HepG2 (cell line): ENCODE measurements at places on chromosomes 1 and 21.
A peak's percentile ranks its signal among the peaks of the same experiment; 100 is the strongest.

GRCh38 chr1:183360473-183360872, 57.7 kb downstream of the NMNAT2 start:
- no peak for DNase-seq

- no peak for DNase-seq
Observed at GRCh38 chr1:227905573-227906487, 41.9 kb downstream of the WNT9A start.

- DNase-seq, result no peak
Observed at GRCh38 chr21:31334648-31335121, 9.4 kb downstream of the TIAM1 start.

DNA sequence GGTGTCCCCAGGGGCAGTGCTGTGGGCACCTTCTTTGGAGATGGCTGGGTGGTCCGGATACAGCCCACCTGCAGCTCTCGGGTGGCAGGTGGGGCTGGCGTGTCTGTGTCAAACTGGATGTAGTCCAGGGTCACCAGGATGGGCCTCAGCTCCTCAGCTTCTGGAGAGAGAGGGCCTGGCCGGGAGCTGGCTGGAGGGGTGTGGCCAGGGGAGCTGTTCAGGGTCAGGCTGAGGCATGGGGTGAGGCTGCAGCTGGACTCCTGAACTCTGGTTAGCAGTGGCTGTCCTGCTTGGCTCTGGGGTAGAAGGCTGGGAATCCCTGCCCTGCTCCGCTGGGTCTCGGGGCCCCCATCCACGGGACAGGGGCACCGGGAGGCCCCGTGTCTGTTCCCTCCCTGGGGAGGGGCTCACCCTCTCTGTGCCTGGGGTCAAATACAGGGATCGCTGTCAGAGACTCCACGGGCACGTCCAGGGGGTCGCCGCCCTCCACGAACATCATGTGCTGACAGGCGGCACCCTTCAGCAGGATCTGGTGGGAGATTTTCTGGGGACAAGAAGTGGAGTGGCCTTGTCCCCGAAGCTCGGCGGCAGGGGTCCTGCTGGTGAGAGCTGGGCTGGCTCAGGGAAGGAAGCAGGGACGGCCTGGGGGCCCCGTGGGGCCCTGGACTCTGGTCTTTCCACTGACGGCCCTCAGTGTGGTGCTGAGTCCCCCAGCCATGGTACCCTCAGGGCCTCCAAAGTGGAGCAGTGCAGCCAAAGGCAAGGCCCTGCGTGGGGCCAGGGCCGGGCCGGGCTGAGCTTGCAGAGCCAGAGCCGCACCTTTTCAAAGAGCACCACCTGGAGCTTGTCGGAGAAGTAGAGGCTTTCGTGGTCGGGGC, 4.1 kb upstream of the TMEM52 start:
- peak; percentile 78 for DNase-seq

DNA sequence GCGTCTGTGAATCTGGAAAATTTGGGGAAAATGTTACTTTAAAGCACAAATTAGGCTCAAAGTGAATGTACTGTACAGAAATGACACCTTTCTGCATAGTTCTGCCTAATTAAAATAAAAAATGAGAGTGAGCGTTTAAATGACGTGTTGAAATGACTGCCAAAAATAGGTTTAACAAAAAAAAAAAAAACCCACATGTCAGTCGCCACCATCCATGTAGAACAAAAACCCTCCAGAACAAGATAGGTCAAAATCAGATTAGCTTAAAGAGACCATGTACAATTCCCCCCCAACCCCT, 745 bp downstream of the PARP1 start:
- DNase-seq, result no peak

DNA sequence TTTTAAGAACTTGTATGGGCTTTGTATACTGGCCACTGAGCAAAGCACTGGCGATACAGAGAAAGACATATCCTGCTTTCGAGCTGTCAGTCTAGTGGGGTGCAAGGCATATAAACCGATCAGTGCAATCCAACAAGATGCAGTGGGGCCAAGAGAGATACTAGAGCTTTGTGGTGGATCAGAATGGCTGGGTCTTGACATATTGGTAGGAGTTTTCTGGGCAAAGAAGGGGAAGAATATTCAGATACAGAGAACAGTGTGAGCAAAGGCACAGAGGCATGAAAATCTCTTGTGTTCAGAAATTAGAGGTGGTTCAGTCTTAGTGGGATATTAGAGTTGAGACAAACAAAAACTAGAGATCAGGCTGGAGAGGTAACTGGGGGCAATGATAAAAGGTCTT, 49.2 kb downstream of the FOXO6 start:
- DNase-seq, result no peak

- no peak for DNase-seq
Observed at GRCh38 chr21:46131838-46132651, 23.3 kb downstream of the FTCD start.

GRCh38 chr1:247332623-247333361, 1.1 kb upstream of the ZNF496 start:
- no peak for DNase-seq

- no peak for DNase-seq
Observed at GRCh38 chr1:205568469-205569361, 63.1 kb downstream of the ELK4 start.

DNA sequence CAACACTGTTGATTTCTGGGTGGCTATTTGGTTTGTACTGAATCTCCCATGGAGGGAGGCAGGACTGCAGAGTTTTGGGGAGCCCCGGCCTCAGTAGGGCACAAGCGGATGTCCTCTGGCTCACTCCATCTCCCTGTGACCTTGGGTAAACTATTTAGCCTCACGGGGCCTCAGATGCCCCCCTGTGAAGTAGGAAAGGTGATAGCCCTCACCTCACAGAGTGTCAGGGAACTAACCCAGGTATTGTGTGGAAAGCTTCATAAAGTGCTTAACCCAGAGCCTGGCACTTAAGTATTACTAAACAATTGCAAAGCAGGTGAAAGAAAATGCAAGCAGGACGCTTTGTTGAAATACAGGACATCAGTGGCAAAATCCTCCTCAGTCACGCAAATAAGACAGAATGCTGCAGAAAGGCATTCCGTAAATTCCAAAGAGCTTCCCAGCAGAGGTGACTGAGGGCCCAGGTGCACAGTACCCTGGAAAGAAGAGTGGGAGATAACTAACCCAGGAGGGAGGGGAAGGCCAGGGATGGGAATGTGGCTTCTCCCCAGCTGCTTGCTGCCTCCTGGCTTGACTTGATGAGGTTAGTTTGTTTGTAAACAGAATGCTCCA, 436.3 kb downstream of the PRDM2 start:
- DNase-seq, result no peak

GRCh38 chr1:47479664-47480063, 41.8 kb downstream of the FOXD2 start:
- DNase-seq, result no peak

DNA sequence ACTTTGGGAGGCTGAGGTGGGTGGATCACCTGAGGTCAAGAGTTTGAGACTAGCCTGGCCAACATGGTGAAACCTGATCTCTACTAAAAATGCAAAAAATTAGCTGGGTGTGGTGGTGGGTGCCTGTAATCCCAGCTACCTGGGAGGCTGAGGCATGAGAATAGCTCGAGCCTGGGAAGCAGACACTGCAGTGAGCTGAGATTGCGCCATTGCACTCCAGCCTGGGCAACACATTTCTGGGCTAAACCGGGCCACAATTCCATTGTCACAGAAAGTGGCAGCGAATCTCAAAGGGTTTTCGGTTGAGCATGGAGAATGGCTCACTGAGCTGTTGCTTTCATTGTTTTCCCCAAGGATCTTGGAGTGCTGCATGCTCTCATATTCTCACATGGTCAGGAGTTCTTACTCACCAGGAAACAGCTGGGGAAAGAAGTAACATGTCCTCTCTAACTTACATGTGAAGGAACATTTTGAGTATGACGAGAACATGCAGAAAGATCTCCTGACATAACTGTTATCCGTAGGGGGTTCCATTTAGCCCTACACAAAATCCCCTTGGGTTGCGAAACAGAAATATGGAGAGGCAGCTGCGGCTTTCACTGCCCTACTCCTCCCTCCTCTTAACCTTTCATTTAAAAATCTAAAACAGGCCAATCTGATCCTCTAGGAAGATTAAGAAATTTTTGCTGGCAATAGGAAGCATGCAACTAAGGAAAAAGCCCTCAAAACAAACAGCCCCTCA, 341.1 kb downstream of the PCP4 start:
- no peak for DNase-seq

DNA sequence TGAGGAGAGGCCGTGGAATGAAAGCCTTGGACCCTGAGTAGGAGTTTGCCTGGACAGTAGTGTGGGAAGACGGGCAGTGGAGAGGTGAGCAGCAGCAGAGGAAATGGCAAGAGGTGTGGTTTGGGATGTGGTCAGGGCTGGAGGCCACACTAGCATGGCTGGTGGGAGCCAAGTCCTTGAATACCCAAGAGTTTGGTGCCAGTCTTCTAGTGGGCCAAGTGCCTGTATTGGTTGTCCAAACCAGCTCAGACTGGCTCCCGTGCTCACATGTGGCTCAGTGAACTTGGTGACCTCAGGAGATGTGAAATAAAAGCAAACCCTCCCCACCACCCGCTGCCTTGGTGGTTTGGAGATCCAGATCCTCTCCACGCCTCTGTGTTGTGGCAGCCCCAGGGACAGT, 2.4 kb downstream of the GUCA2A start:
- no peak for DNase-seq

- DNase-seq, result no peak
Observed at GRCh38 chr1:211653293-211653692, 22.1 kb downstream of the NEK2 start.

DNA sequence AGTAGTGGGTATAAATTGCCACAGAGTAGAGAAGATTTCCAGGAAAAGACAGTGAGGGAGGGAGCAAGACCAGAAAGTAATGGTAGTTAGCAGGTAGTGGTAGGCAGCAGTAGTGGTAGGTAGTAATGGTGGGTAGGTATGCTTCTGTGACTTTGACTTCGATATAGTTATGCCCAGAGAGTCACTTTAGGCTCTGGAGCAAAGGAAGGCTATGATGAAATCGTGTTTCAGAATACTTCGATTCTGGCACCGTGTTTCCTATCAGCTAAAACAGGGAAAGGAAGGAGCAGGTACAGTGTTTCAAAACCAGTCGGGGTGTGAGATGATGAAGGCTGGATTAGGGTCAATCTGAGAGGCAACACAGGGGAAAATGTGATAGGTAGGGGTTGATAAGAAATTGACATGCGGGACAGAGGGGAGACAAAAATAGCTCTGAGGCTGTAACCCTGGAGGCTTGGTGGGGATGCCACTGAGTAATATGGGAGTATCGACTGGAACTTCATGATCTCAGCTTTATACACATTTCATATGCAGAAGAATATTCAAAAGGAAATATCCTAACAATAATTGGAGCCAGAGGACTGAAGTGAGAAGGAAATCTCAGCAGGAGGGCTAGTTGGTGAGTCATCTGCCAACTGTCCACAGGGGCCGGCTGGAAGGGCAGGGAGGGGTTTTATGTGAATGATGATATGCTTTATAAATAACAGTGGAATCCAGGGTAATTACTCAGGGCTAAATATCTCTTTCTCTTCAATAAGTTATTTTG, 25.2 kb upstream of the TRIM45 start:
- no peak for DNase-seq

- no peak for DNase-seq
Observed at GRCh38 chr1:203128716-203129500, 1.4 kb downstream of the ADORA1 start.

DNA sequence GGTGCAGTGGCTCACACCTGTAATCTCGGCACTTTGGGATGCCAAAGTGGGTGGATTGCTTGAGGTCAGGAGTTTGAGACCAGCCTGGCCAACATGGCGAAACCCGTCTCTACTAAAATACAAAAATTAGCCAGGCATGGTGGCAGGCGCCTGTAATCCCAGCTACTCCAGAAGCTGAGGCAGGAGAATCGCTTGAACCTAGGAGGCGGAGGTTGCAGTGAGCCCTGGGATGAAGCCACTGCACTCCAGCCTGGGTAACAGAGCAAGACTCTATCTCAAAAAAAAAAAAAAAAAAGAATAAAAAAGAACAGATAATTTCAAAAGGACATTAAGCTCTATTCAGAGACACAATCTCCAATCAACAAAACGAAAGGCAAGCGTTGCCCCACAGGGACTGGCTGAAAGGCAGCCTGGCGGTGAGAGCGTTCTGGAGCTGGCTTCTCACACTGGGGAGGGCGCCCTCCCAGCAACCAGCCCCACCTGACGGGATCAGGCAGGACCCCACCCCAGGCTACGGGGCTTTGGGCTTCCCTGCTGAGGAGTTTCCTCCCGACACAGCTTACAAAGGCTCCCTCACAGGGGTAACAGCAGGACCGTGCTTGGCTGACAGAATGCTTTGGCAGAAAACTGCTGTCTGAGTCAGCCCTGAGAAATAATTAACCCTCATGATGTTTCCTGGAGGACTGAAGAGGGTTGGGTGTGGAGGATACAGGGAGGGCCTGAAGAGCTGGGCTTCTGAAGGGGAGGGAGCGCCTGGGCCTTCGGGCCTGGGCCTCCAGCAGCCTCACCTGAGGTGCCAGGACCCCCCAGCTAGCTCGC, 31.1 kb upstream of the SRP9 start:
- peak; percentile 85 for DNase-seq

DNA sequence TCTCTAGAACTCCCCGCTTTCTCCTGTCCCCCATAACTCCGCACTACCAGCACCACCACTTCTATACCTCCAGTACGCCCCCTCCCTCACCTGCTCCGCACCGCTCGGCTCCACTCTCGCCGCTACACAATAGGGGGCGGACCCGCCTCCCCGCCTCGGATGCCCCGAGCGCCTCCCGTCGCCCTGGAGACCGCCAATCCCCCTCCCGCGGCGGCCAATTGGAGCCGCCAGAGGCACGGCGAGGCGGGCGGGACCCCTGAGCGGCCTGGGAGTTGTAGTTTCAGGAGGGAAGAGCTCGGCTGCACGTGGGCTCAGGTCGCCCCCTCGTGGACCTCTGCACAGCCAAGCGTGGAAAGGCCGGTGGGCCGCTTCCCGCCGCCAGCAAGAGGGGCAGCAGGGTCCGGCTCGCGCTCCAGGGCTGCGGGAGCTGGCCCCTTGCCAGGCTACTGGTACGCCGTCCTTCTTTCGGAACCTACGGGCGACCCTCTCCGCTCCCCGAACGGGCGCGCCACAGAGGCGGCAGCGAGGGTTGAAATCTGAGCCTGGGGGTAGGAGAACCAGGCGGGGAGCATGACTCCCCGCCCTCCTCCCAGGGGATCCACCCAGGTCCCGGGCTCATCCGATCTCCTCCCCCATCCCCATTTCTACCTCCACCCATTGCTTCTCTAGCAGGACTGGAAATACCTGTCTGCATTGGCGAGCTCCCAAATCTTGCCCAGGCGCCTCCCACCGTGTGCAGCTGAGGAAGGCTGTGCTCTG, at the start of gene IGSF9:
TSS of gene IGSF9 (minus strand) at position 131 of the 759 bp plus-strand sequence. CDS start 2,159 bp downstream, outside the sequence.
- peak; percentile 59 for DNase-seq

DNA sequence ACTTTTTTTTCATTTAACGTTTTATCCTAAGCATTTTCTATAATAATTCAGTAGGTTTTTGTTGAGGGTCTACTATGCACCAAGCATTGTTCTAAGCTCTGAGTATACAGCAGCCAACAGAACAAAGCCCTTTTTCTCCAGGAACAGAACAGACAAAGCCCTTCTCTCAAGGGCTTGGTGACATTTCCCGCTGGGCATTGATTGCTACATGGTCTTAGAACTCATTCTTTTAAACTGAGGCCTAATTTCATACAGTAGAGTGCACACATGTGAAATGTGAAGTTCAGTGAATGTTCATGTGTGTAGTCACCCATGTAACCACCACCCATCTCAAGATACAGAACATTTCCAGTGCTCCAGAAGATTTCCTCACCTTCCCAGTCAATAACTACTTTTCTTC, 15.2 kb upstream of the PDIK1L start:
- no peak for DNase-seq
